ENCODE measurements at places on chromosomes 4 and X.

- DNase-seq = no peak
Observed at GRCh38 chr4:26503844-26504243, 13.6 kb upstream of the CCKAR start.

- no peak for DNase-seq
Observed at GRCh38 chrX:34559325-34559724, 97.8 kb downstream of the TMEM47 start.

DNA sequence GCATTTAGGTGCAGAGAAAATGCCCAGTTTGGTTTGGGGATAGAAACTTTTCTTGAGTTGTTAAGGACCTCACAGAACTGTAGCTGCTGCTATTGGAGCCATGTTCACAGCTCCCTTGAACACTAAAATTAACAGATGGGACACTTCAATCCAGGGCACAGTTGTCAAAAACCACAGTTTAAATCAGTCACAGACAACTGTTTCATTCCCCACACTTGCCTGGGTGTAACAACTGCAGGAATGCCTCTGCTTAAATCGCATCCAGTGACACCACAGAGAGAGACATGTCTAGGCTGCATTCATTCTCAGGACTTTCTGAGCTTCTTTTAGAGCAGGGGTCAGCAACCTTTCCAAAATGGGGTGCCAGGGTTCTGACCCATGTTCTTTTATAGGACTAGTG lies 12.7 kb upstream of the CAPN6 start:
- DNase-seq = no peak

DNA sequence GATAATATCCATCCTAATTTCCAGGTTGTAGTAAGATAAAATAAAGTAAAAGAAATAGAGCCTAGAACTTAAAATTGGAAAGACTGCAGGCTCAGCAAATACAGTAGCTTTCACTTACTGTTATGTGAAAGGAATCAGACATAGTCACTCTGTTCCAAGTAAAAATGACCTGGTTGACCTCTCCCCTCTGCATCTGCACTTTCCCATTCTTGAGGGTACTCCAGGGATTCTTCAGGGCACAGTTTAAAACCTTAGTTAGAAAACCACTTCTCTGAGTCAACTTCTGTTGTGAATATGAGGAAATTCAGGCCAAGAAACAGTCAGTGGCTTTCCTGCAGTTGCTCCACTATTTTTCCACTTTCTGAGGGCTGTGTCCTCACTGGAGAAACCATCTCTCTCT lies 42.9 kb downstream of the FRAS1 start:
- no peak for DNase-seq

GRCh38 chr4:151874328-151874727 lies 113.5 kb upstream of the GATB start:
- DNase-seq = no peak

- DNase-seq = no peak
Observed at GRCh38 chr4:108361886-108362285, 193.2 kb upstream of the LEF1 start.

- no peak for DNase-seq
Observed at GRCh38 chr4:102791318-102791835, 30.6 kb upstream of the MANBA start.

- DNase-seq = no peak
Observed at GRCh38 chr4:34181311-34181841, 2062.9 kb downstream of the ARAP2 start.

DNA sequence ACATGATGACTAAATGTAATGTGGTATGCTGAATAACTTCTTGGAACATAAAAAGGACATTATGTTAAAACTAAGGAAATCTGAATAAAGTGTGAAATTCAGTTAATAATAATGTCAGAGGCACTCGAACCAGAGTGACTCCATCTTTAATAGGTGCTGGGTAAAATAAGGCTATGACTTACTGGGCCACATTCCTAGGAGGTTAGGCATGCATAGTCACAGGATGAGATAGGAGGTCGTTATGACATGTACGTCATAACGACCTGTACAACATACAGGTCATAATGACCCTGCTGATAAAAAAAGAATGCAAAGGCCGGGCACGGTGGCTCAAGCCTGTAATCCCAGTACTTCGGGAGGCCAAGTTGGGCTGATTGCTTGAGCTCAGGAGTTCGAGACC lies 28.9 kb upstream of the OPHN1 start:
- no peak for DNase-seq

DNA sequence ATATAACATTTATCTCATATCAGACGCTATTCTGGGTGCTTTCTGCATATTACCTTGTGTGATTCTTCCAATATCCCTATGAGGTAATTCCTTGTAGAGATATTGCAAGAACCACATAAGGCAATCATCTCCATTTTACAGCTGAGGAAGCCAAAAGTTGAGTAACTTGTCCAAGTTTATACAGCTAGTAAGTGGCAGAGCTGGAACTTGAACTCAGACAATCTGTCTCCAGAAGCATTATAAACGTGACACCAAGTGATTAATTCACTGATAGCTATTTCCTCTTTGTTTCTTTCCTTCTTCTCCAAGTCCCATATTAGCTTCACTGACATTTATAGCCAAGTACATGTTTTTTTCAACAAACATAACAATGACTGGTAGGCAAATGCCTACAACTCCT lies 7.3 kb downstream of the EMCN start:
- DNase-seq = no peak

GRCh38 chr4:109266891-109267290 lies 35.6 kb downstream of the COL25A1 start:
- DNase-seq = no peak

GRCh38 chr4:99746443-99746842 lies 70.2 kb upstream of the DAPP1 start:
- DNase-seq = no peak

DNA sequence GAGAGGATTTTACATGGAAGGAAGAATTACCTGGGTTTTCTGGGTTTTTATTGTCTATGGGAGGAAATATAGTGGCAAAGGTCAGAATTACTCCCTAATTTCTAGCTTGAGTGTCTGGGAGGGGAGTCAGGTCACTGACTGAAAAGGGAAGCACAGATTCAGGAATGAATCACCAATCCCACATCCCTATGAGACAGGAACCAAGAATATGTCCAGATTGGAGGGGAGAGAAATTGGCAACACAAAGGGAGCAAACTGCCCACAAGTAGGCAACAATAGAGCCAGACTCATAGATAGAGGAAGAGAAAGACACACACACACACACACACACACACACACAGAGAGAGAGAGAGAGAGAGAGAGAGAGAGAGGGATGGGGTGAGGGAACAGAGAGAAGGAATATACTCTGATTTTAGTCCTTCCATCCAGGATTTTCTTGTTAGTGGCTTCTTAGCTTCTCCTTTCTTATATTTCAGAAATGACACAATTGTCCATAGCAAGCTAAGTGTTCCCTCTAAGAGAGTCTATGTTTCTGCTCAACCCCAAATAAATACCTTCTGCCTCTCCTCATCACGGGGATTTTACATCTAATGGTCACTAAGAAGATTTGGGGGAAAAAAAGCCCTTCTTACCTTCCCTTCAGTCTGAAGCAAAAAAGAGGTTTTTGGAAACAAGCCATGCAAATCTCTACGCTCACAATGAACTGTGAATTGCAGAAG lies 12.0 kb downstream of the P2RY10 start:
- no peak for DNase-seq

DNA sequence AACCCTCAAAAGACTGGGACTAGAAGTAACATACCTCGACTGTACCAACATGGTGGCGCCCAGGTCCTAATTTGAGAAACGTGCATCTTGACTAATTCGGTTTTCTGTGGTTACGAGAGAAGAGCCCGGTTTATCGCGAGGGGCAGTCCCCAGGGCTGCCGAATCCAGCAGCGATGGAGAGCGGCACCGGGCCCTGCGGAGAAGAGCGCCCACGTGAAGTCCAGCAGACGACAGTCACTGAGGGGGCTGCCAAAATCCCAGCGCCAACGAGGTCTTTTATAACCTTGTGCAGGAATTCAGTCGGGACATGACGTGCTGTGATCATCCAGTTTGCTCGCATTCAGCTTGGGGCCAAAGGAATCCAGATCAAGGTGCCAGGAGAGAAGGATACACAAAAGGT lies 187.5 kb upstream of the SLITRK2 start:
- no peak for DNase-seq

DNA sequence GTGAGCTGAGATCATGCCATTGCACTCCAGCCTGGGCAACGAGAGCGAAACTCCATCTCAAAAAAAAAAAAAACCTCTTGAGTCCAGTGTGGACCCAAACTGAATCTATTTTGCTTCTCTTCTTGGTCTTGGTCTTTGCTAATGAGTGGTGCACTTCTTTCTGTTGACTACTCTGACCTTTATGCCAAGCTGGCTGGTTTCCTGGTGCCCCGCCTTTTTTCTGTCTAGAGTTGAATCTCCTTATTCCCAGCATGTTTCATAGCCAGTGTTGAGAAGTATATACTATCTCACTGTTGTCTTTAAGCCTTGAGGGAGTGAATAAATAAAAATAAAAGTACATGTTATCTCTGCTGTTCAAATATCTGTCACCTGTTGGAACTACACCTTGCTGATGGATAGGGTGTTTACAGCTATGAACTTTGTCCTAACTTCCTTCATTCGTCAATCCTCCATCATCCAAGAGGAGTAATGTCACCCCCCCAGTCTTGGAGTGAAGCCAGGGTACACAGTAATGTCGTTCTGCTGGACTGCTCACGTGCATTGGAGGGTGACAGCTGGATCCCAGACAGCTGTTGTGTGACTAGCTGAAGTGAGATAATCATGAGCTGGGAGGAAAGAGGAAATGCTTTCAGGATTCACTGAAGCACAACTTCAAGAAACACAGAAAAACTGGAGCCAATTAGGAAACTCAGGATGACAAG lies 99.3 kb upstream of the PRKG2 start:
- DNase-seq = peak; percentile 81

DNA sequence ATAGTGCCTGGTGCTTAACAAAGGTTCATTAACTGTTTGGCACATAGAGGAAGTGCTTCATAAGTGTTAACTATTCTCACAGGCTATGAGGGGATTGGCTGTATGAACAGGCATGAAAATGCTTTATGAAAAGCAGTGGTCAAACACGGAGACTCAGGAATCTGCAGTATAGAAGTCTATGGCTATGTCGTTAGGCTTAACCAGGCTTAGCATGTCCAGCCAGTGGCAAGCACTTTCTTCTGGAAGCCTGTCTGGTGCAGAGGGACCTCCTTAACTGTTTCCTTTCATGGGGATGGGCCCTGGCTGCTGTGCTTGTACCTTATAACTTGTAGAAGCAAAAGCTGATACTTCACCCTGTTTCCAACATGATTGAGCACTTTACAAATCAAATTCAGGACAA lies 78.4 kb downstream of the PPEF2 start:
- DNase-seq = no peak

GRCh38 chrX:129649268-129650182 lies 5.2 kb downstream of the APLN start:
- no peak for DNase-seq

DNA sequence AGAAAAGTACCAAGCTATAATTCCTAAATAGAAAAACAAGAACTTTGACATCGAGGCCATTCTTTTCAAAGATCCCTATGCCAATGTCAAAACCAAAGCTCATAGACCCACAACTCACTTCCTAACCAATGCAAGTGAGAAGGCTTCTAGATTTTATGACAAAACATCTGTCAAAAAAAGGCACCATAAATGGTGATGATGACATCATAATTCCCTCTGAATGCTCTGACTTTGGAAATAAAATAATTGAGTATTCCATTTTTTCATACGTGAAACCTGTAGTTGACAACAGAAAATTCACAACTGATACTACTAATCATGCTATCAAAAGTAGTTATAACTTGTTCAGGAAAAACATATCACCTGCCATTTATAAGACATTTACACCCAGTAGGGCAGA lies 8.7 kb upstream of the CABS1 start:
- no peak for DNase-seq

GRCh38 chr4:109185548-109185947 lies 116.9 kb downstream of the COL25A1 start:
- DNase-seq = no peak

GRCh38 chr4:47213971-47214370 lies 182.6 kb downstream of the GABRB1 start:
- DNase-seq = no peak

DNA sequence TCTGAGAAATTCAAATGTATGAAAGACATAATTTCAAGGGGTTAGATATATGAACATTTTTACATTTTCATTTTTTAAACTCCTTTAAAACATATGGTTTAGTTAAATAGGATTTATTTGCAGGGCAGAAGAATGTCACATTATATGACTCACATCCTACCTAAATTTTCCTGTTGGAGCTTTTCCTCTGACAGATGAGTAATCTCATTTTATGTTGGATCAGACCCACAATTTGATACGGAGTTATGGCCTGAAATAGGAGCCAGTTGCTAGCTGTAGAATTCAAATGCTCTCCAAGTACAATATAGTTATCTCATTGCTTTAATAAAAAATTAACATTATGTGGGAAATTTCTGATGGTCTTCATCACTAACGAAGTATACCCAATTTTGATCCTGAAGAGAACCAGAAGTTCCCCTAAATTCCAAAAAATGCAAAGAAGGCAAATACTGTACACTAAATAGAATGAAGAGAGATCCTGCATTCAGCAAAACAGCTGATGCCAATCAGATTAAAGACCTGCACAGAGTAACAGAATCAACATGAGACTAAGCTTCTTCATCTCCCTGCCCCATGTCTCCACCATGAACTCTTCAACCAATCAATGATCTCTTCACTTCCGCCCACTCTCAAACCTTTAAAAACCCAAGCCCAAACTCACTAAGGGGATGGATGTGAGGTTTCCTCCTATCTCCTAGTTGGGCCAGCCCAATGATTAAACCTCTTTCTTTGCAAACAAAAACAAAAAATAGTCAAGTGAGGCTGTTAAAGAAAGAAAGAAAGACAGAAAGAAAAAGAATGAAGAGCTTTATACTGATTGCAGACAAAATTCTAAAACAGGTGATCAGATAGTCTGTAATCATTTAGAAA lies 10.9 kb upstream of the EXOSC9 start:
- no peak for DNase-seq

DNA sequence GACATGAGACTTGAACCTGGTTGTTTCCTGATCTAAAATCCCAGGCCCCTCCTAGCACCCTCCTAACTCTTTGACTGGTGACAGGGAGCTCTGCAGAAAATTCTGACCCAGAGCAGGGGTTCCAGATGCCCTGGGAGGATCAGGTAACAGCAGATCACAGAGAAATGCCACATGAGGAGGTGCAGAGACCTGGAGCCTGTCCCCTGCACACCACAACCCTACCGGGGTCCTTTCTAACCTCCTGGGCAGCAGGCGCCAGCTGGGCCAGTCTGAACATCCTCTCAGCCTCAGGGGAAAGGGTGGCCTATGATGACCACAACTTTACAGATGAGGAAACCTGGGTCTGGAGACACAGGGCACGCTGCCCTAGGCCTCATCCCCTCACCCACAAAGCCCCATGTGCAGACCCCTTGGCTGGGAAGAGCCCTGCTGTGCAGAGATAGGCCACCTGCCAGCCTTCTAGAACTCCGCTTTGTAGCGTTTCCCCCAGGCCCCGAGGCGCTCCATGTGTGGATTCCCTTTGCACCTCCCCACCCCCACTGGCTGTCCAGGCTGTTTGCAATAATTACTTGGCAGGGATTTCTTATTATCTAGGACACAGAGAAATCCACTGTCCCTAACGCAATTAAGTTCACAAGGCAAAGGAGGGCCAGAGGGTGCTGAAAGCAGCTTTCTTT lies 36.5 kb downstream of the WDR1 start:
- DNase-seq = no peak
